ENCODE measurements at places on chromosomes 16 and 17.

DNA sequence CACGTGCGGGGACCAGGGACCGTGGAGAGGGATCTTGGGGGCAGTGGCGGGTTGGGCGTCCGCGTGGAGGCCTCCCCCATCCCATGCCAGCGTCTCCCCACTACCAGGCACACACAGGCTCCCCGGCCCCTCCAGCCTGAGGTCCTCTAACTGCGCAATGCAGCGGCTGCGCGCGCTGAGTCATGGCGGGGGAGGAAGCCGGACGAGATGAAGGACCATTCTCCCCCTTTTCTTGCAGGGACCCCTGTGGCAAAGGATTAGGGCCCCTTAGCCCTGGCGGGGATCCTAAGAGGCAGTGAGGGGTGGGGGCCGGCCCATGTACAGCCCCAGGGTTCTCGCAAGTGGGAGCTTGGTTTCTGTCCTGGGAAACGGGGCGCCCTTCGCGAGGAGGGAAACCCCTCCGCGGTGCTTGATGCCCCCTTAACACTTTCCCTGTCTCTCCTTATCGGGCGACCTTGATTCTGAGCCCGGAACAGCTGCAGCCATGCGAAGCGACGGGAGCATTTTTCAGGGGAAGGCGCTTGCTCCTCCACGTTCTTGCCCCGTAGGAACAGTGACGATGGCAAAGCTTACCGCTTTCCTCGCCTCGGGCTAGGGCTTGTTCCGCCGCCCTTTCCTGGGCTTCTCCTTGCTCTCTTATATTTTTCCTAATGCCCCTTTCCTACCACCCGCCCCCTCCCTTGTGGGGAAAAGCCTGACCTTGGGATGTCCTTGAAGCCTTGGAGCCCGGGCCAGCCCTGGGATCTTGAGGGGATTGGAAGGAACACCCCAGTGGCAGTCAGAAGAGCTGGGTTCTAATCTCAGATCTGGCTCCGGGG lies 592 bp downstream of the ALDOA start:
- DNase-seq: no peak

GRCh38 chr17:14616528-14616927 lies 315.6 kb downstream of the HS3ST3B1 start:
- no peak for DNase-seq

DNA sequence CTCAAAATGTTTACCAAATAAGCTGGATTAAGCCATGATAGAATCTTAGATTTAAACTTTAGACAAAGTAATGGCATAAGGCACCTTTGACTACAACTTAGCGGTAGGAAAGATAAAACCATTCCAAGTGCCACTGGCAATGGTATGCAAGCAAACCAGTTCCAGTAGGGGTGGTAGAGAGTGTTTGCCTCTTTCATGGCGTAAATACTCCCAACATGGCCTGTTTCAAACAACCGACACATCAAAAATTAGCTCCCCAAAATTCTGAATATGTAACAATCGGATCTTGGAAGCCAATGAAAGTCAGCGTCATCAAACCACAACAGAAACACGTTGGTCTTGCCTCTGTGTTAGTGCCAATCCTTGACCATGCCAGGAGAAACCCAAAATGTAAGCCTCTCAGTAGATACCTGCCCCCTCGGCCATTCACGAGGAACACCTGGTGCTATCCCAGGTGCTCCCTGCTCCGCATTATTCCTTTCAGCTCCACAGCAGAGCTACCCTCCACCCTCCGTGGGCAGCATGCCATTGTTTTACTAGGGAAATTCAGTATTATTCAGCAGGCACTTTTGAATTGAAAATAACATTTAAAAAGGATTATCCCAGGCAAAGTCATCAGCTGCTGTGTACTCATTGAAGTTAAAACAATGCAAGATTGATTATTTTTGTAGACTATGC lies 307.8 kb upstream of the CDH11 start:
- DNase-seq: no peak

- DNase-seq: no peak
Observed at GRCh38 chr16:54204756-54205155, 81.8 kb downstream of the IRX3 start.

- DNase-seq: no peak
Observed at GRCh38 chr16:7703672-7704071, 371.0 kb downstream of the RBFOX1 start.

GRCh38 chr17:10815319-10815718 lies 11.4 kb upstream of the TMEM238L start:
- DNase-seq: no peak

DNA sequence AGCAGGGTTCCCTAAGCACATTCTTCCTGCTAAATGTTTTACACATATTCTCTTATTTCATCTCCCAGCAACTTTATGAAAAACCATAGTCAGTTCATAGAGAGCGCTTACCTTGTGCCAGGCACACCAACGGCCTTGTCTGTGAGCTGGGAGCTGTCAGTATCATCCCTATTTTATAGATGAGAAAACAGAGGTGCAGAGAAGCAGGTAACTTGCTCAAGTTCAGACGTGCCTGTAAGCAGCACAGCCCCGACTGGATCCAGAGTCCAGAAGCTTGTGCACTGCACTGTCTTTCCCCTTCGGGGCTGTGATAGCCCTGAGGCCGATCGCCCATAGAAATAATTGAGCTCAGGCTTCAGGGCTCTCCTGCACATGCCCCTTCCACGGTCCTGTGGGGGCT lies 6.2 kb downstream of the AQP8 start:
- DNase-seq: no peak

DNA sequence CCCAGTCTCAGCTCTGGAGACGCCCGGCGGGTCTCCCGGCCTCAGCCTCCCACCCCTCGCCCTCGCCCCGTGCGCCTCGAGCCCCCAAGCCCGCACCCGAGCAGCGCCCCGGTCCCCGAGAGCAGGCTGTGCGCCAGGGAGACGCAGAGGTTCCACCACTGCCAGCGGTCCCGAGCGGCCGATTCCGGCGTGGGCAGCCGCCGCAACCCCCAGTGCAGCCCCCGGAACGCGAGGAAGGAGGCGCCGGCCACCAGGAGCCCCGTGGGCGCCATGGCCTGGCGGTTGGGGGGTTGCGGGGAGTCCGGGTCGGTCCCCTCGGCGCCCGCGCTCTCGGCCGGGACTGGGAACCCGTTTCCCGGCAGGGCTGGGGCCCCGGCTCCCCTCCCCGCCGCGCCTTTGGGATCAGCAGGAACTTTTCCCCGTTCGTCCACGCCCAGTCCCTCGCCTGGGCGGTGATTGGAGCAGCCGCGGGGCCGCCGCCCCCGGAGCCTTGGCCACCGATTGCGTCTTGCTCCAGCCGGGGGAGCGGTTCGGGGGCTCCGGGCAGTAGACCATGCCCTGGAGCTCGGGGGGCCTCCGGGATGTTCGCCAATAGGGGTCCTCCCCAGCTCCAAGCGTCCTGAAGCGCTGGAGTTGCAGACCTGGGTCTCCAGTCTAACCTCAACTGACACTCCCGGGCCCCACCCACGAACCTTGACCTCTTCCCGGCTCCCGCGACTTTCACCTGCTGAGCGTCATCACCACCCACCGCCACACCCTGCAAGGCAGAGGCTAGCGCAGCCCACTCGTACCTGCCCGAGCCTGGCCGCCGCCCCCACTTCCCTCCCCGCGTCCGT lies at the start of gene TLCD2:
Gene TLCD2 (minus strand): TSS at position 407 of the 836 bp plus-strand sequence. CDS start 135 bp downstream, at position 272.
- no peak for DNase-seq

GRCh38 chr17:6437466-6437865 lies 2.5 kb upstream of the AIPL1 start:
- DNase-seq: peak; percentile 47

DNA sequence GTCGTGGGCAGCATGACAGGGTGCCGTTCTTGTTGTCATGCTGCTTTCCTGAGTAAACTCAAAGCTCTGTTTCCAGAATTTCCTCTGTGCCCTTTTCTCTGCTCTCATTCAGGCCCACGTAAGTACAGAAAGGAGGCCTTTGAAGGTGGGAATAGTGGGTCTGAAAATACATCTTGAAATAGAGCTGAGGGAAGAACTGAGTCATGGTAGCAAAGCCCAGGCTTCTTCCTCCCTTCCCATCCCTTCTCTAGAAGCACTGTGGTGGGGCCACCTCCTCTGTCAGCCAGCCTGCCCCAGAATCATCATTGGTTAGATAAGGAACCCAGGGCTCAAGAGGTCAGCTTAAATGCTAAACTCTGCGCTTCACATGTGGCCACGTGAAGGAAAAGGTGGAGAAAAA lies 9.4 kb downstream of the CTRL start:
- DNase-seq: no peak

DNA sequence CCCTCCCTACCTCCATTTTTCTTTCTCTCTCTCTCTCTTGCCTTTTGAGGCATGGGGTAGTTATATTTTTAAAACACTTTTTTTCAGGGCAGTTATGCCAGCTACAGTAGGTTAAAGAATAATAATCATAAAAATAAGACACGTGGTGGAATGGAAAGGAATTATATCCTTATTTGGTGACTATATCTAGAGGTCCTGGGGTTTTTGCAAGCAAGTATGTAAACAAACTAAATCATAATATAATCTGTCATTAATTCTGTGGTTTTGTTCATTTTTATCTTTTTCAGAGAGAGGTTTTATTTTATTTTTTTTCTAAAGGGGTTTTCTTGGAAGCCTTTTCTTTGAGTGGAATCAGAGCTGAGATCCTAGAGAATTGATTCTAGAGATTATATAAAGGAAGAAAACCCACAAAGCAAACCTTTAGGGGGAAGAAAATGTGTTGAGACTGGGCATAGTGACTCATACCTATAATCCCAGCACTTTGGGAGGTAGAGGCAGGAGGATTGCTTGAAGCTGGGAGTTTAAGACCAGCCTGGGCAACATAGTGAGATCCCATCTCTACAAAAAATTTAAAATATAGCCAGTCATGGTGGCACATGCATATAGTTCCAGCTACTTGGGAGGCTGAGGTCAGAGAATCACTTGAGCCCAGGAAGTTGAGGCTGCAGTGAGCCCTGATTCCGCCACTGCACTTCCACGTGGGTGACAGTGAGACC lies 53.2 kb downstream of the NQO1 start:
- DNase-seq: no peak

DNA sequence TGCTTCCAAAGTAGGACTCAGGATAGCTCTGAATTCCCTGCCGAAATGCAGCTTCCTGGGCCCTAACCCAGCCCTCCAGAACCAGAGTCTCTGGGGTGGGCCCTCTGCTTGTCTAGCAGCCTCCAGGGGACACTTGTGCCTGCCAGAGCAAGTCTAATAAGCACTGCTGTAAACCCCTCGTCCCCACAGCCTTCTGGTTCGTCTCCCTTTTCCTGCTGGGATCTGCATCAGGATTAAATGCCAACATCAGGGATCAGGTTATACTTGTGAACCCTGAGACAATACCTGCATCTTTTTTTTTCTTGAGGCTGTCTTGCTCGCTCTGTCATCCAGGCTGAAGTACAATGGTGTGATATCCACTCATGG lies 282.0 kb downstream of the SEC14L1 start:
- peak; percentile 33 for DNase-seq

- no peak for DNase-seq
Observed at GRCh38 chr17:59427425-59427921, 96.0 kb downstream of the YPEL2 start.

GRCh38 chr16:81836279-81837054 lies 57.4 kb downstream of the PLCG2 start:
- no peak for DNase-seq

DNA sequence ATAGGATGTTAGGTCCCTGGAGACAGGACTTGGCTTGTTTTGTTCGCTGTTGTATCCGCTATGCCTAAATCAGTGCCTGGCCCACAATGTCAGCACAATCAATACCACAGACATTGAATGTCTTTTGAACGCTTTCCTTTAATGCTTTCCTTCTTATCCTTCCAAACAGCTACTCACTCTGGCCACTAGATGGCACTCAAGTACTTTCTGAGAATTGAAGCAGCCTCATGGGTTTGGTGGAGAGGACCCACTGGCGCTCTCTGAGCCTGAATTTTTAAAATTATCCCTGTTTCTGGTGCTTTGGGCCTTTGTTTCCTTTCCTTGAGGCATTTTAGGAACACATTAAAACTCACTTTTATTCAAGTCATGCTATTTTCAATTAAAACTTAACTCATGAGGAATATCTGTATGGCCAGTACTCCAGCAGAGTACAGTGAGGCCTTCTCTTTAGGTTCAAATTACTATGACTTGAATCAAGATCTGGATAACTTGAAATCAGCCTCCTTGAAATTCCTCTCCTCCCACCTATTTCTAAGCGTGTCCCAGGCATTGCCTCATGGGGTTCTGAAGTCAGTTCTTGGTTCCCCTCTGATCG lies 3.2 kb upstream of the NLRP1 start:
- DNase-seq: peak; percentile 52

DNA sequence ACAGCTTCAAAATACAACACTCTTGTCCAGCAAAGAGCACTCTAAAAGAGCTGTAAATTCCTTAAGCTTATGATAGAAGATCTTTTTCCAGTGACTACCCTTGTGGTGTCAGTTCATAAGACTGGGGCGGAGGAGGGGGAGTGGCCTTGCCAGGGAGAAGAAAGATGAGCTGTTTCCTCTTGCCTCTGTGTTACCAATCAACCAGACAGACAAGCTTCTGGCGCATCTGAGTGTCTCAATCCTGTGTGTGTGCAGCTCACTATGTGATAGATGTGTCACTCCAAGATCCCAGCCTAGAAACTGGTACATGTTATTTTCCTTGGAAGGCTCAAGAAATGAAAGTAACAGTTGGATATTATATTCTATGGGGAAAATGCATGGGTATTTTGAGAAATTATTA lies 167.4 kb upstream of the CACNG3 start:
- DNase-seq: no peak

GRCh38 chr16:12178251-12178990 lies 201.9 kb downstream of the SNX29 start:
- DNase-seq: no peak

DNA sequence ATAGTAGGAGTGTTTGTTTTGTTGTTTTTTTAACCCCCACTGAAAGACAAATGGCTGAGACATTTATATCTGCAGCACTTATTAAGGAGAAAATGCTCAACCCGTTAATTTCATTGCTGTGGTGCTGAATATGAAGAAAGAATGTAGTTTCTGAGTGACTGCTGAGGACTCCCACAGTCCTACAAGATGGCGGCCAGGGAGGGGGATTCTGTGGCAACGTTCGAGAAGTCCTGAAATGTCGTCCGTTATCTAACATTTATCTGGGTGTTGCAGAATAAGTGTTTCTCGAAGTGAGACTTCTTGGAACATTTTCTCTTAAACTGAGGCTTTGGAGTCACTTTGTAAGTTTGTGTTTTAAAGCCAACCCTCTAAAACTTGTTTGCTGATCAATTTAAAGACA lies 530.4 kb downstream of the XYLT1 start:
- no peak for DNase-seq

GRCh38 chr17:80006339-80006720 lies 29.3 kb downstream of the TBC1D16 start:
- no peak for DNase-seq

- no peak for DNase-seq
Observed at GRCh38 chr16:82138478-82139285, 31.3 kb downstream of the MPHOSPH6 start.
